ENCODE measurements at places on chromosomes 13 and 19.

DNA sequence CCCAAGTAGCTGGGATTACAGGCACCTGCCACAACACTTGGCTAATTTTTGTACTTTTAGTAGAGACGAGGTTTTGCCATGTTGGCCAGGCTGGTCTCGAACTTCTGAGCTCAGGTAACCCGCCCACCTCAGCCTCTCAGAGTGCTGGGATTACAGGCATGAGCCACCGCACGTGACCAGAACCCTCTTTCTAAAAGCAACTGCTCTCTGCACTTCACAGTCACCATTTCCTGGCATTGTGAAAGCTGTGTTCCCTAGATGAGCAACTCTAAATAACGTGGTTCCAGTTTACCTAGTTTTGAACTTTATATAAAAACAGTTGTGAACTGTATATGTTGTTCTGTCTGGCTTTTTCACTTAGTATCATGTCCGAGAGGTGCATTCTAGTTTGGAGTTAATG lies 152.9 kb downstream of the SIPA1L3 start:
- DNase-seq, result peak; percentile 58

DNA sequence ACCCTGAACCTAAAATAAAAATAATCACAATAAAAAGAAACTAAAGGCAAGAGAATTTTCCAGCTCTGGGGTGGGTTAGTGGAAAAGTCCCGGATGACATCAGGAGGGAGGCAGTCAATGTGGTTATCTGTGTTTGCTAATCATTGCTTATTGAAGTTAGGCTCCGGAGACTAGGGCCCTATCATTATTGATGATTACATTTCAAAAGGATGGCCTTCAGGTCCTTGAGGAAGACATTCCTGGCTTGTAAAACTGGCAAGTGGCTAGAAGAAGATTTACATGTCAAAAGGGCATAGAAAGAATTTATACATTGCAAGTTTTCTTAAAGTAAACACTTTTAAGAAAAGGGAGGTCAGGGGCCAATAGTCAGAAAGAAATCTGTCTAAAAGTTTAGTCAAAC lies 123.4 kb downstream of the POSTN start:
- DNase-seq, result no peak

- DNase-seq, result peak; percentile 93
Observed at GRCh38 chr19:17260842-17261325, 3.7 kb downstream of the USHBP1 start.

GRCh38 chr19:2449019-2449418 lies 7.7 kb downstream of the LMNB2 start:
- DNase-seq, result no peak

DNA sequence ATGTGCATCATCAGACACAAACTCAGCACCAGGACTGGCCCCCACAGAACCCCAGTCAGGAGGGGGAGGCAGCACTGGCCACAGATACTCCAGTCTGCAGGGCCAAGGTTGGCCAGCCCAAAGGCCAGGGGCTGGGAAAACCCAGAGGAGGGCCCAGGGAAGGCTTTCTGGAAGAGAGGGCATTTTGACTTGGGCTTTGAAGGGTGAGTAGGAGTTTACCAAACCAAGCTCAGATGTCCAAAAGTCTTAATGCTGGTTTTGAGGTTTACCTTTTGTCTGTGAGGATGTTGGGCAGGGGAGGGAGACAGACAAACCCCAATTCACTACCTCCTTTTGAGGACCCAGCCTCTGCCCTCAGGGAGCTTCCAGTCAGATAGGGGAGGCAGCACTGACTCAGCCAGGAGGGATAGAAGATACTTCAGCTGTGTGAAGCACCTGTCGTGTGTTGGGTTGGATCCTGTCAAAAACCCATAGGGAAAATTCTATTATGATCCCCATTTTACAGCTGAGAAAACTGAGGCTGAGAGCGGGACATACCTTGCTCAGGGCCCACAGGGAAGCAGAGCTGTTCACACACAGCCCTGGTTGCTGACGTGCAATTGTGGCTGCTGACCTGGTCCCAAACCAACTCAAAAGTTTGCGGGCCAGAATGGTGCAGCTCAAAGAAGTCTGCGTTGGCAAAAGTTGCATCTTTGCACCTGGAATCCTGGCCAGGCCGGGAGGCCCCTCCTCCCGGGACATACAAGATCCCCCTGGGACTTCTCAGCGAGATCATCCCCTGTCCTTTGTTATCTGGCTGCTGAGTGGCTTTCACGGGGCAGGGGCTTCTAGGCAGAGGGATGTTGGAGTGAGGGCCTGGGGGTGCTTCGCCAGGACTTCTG lies 13.1 kb downstream of the CILP2 start:
- DNase-seq, result no peak

DNA sequence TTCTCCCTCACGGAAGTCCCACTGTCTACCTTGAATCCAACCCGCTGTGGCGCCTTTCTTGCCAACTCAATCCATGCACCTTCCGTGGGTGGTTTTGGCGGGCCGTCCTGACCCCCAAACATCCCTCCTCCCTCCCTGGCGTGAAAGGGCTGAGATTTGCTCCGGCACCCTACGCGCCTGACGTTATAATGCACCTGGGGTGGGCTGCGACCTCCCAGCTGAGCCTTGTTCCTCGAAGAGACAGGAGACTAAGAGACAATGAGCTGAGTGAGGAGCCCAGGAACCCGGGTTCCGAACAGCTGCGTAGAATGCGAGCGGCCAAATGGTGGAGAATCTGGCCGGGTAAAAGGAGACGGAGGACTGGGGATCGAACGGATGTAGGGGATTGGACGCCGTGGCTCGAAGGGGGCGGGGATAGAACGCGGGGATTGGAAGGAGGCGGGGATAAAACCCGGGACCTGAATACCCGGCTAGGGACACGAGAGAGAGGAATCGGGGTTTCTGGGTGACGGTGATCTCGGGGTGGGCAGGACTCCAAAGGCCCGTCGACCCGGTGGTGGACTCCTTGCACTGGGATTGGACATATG lies at the start of gene CPT1C:
Gene CPT1C, plus strand, starts transcription at position 461 of the 587 bp plus-strand sequence. CDS start 1,137 bp downstream, outside the sequence.
- DNase-seq, result no peak

- DNase-seq, result peak; percentile 95
Observed at GRCh38 chr19:48674921-48675824, 2.4 kb upstream of the NTN5 start.

DNA sequence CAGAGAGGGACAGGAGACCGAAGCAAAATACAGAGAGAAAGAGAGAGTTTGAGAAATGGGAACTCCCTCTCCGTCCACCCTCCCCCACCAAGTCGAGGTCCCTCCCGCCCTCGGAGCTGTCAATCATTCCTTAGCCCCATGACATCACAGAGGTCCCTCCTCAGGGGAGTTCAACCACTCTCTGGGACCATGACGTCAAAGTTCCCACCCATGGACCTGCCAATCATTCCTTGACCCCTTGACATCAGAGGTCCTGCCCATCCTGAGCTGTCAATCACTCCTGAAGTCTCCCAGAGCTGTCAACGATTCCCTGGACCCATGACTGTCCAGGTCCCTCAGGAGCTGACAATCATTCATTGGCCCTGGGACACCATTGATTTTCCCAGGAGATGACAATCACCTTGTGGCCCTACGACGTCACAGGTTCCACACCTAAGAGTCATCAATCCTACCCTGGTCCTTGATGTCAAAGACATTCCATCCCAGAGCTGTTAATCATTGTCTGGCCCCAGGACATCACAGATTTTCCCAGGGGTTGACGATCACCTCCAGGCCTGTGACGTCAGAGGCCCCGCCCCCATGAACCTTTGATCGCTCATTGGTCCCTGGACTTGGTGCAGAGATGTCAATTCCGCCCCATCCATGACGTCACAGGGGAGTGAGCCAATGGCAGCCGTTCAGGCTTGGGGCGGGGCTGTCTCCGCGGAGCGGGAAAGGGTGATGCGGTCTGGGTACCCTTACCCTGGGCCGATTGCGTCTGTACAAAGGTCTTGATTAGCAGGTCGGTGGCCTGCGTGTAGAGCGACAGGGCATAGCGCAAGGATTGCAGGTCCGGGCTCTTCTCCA lies 61.7 kb downstream of the COLGALT1 start:
- peak; percentile 77 for DNase-seq

DNA sequence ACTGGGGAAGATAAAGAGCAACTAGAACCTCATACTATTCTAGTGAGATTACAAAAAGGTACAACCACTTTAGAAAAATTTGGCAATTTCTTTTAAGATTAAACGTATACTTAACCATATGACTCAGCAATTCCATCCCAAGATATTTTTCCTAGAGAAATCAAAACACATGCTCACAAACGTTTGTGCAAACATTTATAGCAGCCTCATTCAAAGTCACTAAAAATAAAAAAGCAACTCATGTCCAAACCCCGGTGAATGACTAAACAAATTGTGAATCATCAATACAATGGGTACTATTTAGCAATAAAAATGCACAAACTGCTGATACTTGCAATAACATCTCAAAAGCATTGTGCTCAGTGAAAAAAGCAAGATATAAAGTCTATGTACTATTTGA lies 121.5 kb downstream of the FRY start:
- no peak for DNase-seq
